ENCODE measurements at places on chromosomes 4 and X. TPM values are rescaled to one million over a fixed set of nuclear protein-coding genes. Genes with fewer than 3 reads are reported as not detected.
A peak's percentile ranks its signal among the peaks of the same experiment; 100 is the strongest.

The PRDM8 gene
- total RNA-seq: 2.4 TPM

The POLR2B gene
- total RNA-seq: 102 TPM

The CA5B gene
- 24.0 TPM for total RNA-seq

The TASL gene
- not detected for total RNA-seq

DNA sequence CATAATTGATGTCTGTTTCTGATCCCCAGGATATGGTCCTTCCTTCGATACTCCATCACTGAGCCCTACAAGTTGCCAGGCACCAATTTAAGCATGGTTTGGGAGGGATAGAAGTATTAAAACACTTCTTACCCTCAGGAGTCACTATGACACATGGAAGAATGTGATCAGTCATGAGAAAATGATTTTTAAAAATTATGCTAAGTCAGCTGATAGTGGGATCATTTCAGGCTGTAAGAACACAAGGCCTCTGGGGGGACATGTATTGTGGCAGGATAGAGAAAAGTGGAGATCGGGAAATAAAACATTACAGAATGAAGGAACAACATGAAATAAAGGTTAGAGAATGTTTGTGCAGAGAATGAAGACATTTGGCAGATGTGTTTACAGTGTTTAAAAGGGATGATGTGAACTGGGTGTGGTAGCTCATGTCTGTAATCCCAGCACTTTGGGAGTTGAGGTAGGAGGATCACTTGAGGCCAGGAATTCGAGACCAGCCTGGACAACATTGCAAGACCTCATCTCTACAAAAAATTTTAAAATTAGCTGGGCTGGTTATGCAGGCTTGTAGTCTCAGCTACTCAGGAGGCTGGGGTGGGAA is 64.0 kb downstream of the ELOVL6 start:
- DNase-seq: no peak
- H3K27ac ChIP-seq: no peak overlapping the region
- no peaks in the 10 kb centered on the region for H3K27me3 ChIP-seq

DNA sequence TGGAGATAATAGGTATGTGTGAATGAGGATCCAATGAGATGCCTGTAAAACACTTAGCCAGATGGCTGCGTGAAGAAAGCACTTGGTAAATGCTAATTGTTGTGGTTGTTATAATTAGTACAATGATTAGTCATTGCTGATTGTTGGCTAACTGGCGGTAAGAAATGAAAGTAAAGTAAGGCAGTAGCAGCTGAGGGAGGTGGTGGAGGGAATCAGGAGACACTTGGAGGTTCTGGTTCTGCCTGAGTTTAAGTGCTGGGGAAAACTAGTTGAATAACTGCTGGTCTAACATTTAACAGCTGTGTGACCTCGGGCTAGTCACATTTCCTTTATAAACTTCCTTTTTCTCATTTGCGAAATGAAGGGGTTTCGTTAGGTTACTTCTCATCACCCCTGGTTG is 30.9 kb downstream of the CD38 start:
- no peak overlapping the region for H3K4me3 ChIP-seq
- H3K27me3 ChIP-seq: no peaks in the 10 kb centered on the region
- H3K4me1 ChIP-seq: peaks cover 11% of the 10 kb centered on the region
- H3K27ac ChIP-seq: no peak overlapping the region
- H3K36me3 ChIP-seq: no peaks in the 10 kb centered on the region
- DNase-seq: no peak

- H3K4me3 ChIP-seq: no peak overlapping the region
- no peak for DNase-seq
- no peak overlapping the region for H3K27ac ChIP-seq
- H3K27me3 ChIP-seq: no peaks in the 10 kb centered on the region
- H3K36me3 ChIP-seq: peaks cover 18% of the 10 kb centered on the region
These were observed 72.0 kb upstream of the DHRSX start for GRCh38 chrX:2572740-2573139.

GRCh38 chr4:1492142-1492457 is 85.9 kb upstream of the NKX1-1 start:
- peaks cover 4% of the 10 kb centered on the region for H3K4me1 ChIP-seq
- H3K36me3 ChIP-seq: no peaks in the 10 kb centered on the region
- peaks cover 27% of the 10 kb centered on the region for H3K27me3 ChIP-seq
- no peak overlapping the region for H3K27ac ChIP-seq
- DNase-seq: no peak

GRCh38 chr4:109702950-109703663 is at the start of gene CASP6:
TSS of gene CASP6 (minus strand) at chr4:109703445. CDS start at chr4:109703395, 50 bp downstream.
- H3K4me3 ChIP-seq: peak within 1 kb of the TSS; percentile 94
- DNase-seq: peak; percentile 77
- no peaks in the 10 kb centered on the region for H3K27me3 ChIP-seq
- peak within 1 kb of the TSS; percentile 96 for H3K27ac ChIP-seq
- peaks cover 41% of the 10 kb centered on the region for H3K4me1 ChIP-seq
- H3K36me3 ChIP-seq: peaks cover 10% of the 10 kb centered on the region

DNA sequence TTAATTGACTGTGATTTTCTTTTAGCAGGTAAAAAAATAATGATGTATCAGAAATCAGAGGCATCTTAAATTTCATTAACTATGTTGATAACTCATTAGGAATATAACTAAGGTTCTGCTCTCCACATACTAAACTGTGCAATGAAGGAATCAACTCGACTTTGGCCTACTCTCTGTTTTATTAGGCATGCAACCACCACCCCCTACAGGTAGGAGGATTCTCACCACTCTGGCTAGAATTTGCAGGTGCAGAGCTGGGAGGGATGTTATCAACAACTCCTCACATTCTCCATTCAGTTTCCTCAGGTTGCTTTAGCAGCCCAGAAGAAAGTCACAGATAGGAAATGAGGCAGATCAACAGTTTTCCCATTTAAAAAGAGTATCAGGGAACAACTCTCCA is 160.1 kb downstream of the COX18 start:
- H3K4me1 ChIP-seq: no peaks in the 10 kb centered on the region
- H3K27me3 ChIP-seq: no peaks in the 10 kb centered on the region
- no peaks in the 10 kb centered on the region for H3K36me3 ChIP-seq
- H3K4me3 ChIP-seq: no peak overlapping the region
- H3K27ac ChIP-seq: no peak overlapping the region
- DNase-seq: no peak

DNA sequence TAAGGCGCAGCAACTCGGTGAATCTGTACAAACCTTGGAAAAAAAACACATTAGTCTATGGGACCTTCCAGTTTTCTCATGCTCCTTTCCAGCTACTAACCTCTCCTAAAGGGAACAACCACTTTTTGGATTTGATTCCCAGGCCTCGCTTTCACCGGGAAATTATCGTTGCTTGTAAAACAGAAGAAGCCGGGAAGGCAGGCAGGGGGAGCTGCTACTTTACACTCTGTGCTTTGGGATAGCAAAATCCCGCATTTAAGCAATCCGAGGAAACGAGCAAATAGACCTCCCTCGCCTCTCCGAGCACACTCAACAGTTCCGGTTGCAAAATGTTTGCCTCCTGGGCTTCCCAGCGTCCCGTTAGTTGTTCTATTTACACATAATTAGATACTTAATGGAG is 1.2 kb downstream of the CD38 start:
- H3K4me3 ChIP-seq: peak overlapping the region; percentile 67
- H3K27ac ChIP-seq: no peak overlapping the region

DNA sequence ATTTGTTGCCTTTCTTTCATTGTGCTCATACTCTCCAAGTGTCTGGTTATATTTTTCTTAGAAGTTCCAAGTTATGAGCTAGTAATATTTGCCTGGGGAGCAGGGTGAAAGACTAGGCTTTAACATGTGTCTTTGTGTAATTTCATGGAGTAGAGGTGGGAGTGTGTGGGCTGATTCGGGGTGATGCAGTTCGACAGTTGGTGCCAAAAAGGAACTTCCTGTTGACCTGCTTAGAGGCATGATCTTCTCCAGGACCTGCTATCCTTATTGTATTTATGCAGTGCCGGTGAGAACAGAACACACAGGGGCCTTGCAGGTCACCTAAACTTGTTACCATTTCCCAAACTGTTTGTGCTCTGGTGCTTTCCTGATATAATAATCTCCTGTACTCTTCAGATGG is 21.2 kb downstream of the USP53 start:
- peaks cover 5% of the 10 kb centered on the region for H3K4me1 ChIP-seq
- H3K4me3 ChIP-seq: no peak overlapping the region
- no peaks in the 10 kb centered on the region for H3K27me3 ChIP-seq
- H3K36me3 ChIP-seq: peaks cover 24% of the 10 kb centered on the region

DNA sequence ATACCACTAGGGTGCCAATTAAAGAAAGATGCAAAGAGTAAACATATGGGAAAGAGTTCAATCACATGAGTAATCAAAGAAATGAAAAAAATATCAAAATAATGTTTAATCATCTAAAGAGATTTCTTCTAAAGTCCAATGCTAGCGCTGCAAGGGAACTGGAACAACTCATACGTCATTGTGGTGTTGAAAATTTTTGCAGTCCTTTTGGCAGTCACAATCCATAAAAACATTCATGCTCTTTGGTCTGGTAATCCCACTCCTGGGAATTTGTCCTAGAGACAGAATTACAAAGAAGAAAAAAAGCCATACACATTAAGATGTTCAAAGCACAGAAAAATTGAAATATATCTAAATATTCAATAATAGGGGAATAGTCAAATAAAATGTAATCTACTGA is 4.6 kb downstream of the P2RY4 start:
- no peak overlapping the region for H3K4me3 ChIP-seq
- no peak for DNase-seq
- H3K4me1 ChIP-seq: no peaks in the 10 kb centered on the region
- no peaks in the 10 kb centered on the region for H3K36me3 ChIP-seq
